ENCODE measurements at places on chromosomes 7 and 10. TPM values are rescaled to one million over a fixed set of nuclear protein-coding genes. Genes with fewer than 3 reads are reported as not detected.

The CYP3A7 gene
- 1.2 TPM for total RNA-seq

The ITGB8 gene
- total RNA-seq = 51.3 TPM

DNA sequence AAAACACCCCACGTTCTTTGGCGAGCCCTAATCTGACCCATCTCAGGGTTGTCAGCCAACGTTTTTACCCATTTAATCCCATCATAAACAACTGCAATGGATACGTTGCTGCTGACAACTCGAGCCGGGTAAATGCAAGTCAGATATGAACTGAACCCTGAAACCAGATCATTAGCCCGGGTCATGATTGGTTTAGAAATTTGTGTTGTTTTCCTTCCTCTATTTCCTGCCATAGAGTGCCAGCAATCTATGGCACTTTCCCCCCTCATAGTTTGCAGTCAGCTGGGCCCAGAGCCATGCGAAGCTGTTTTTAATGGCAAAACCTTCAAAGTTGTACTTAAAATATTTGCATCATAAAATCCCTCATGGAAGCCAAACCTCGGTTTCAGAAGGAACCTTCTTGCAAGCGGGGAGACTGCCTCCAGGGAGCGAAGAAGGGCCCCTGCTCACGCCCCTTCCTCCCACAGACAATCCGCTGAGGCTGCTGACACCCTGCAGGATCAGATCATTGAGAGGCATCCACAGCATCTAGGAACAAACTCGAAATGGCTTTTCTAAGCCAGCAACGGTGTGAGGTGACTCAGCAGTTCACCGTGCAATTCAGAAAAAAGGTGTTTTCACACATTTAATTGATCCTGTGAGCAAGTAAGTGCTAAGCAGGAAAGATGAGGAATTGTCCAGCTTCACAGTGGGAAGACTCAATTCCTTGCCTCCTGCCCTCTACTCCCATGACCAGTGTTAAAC, 710.1 kb downstream of the PARD3 start:
- DNase-seq = peak; percentile 67

GRCh38 chr10:110307805-110308204, 3.1 kb upstream of the SMNDC1 start:
- DNase-seq = no peak

DNA sequence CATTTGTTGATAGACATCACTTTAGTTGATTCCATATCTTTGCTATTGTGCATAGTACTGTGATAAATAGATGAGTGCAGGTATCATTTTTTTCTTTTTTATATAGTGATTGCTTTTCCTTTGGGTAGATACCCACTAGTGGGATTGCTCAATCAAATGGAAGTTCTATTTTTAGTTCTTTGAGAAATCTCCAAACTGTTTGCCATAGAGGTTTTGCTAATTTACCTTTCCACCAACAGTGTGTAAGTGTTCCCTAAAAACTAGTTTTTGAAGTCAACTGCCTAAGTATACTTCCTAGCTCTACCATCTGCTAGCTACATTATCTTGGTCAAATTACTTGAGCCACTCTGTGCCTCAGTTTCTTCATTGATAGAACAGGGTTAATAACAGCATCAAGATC, 31.5 kb upstream of the RSBN1L start:
- DNase-seq = no peak

DNA sequence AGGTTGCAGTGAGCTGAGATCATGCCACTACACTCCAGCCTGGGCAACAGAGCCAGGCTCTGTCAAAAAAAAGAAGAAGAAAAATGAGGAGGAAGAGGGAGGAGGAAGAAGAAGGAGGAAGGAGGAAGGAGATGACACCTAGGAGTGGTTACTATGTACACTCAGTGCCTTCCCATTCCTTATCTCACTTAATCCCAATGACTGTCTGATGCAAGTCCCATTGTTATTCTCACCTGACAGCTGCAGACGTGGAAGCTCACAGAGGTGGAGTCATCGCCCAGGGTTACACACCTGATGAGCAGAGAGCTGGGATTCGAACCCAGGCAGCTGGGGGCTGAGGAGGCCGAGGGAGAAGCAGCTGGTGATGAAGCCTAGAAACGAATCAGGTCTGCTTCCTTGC, 258.8 kb downstream of the SNX10 start:
- no peak for DNase-seq

- DNase-seq = peak; percentile 66
Measured at GRCh38 chr10:91652364-91652763, 19.5 kb upstream of the PPP1R3C start.
